ENCODE measurements at places on chromosomes 1 and 21.

DNA sequence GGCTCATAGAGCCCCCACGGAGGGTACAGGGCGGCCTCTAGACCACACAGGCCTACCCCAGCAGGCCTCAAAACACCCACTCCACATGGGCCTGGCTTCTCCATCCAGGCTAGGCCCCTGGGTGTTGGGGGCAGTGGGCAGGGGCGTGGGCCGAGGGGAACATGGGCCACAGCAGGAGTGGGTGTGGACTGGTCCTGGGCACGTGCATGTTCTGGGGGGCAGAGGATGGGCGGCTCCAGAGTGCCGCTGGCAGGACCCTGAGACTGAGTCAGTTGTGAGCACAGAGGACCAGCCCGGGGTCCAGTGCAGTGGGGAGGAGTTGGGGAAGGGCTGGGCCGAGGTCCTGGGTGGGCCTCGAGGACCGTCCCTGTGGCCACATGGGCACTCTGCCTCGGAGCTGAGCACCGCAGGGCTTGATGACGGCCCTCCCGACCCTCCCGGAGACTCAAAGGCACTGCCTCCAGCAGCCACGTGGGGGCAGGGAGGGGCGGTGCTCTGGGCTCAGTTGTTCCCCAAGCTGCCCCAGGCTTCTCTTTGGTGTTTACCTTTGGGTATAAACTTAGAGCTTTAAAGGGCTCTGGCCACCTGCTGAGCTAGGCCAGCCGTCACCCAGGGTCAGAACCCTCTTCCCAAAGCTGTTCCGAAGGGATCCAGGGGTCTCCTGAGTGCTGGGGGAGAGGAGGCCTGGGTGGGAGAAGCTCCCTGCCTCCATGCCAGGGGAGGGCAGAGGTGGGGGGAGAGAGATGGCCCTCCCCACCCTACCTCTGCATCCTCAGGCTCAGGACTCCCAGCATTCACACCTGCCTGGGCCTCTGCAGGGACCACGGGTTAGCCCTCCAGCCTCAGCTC, 79.9 kb downstream of the MORN1 start:
- peak; percentile 74 for DNase-seq

DNA sequence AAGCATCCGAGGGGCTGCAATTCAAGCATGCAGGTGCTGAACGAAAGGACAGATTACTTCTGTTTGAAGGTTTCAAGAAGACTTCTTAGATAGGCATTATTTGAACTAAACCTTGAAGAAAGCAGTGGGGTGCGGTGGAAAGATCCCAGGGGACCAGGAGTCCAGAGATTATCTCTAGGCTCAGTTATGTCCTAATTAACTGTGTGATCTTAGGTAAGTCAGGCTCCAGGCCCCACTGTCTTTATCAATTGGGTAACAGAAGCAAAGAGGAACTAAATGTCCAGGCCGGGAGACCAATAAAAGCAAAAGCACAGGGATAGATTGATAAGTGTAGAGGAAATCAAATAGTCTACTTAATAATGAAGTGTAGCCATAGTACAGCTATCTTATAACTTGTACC, 72.9 kb upstream of the CDC42BPA start:
- DNase-seq = no peak

DNA sequence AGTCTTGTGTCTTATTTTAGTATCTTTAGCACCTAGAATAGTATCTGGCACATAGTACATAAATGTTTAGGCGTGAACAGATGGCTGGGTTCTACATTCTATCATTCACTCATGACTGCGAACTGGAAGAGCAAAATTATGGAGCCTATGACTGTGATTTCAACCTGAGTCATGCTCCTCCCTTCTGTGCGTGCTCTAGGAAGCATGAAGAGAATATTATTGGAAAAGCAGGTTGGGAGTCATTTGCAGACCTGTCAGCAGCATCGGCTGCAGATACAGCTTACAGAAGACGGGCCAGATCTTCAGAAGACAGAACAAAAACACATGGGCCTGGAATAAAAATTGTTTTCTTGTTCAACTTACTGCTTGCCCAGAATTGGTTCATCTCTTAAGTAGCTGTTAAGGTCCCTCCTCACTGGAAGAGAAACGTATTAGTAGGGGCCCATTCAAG, 344.0 kb upstream of the USP24 start:
- DNase-seq = no peak

GRCh38 chr21:21851657-21852056, 853.4 kb downstream of the NCAM2 start:
- DNase-seq = no peak

DNA sequence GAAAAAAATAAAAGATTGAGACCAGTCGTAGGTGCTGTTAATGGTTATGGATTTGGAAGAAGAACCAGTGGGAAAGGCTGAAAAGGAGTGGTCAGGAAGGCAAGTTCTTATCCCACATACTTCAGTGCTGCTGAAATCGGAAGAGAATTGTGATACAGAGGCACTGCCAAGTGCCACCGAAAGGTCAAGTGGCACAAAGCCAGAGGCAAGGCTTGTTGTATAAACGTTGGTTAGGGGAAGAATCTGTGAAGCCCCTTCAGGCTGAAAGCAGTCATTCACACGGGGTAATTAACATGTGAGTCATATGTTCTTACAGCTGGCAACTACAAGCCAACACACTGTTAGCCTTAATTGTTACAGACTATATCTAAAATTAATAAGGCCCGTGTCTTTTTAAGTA, 48.8 kb downstream of the ZBTB40 start:
- DNase-seq = peak; percentile 54

- DNase-seq = no peak
These were observed 226.3 kb upstream of the USP24 start for GRCh38 chr1:55441489-55441888.

GRCh38 chr1:236484310-236484971, 39.3 kb upstream of the LGALS8 start:
- no peak for DNase-seq

- DNase-seq = no peak
These were observed 34.2 kb downstream of the CNIH3 start for GRCh38 chr1:224650290-224650689.
